Activated CD8-positive, alpha-beta T cell treated with anti-CD3 and anti-CD28 coated beads for 36 hours (primary cell): ENCODE measurements at places on chromosomes 1 and 21. TPM values are rescaled to one million over a fixed set of nuclear protein-coding genes. Genes with fewer than 3 reads are reported as not detected.

The KIF26B gene
- 0.16 TPM for total RNA-seq

The RNPEP gene
- total RNA-seq: 37.8 TPM

The LCE2A gene
- not detected for total RNA-seq

The NECTIN4 gene
- total RNA-seq: not detected

The NUDT4B gene
- not detected for total RNA-seq

GRCh38 chr1:95117207-95118066, at the start of gene TLCD4:
Gene TLCD4, plus strand, starts transcription at chr1:95117355. Its CDS starts 26,547 bp downstream, at chr1:95143902.
- peak; percentile 24 for DNase-seq
- H3K36me3 ChIP-seq: no peaks in the 10 kb centered on the region
- peaks cover 49% of the 10 kb centered on the region for H3K27me3 ChIP-seq
- H3K4me1 ChIP-seq: peaks cover 8% of the 10 kb centered on the region

DNA sequence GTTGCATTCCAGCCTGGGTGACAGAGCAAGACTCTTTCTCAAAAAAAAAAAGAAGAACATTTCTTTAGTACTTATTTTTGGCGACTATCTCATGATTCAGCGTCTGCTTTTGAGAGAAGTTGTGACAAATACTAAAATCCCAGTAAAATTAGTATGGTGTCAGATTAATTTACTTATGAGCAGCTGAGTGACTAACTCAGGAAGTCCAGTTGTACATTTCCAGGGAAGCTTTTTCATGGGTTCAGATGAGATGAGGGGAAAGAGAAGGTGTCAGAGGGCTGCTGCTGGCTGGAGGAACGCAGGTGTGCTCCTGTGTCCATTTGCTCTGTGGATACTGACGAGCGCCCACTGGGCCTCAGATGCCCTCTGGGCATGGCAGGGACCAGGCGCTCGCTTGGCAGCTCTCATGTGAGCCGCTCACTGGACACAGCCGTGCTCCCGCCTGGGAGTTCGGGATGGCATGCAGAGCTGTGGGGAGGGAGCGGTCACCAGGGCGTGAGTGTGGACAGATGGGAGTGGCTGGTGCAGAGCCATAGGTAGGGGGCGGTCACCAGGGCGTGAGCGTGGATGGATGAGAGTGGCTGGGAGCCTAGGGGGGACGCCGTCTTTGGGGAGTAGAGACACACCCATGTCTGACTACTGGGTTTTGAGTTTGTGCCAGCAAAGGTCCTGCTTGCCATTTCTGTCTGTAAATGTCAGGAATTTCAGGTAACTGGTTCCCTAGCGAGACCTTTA, 55.0 kb downstream of the ADARB1 start:
- H3K27me3 ChIP-seq: no peaks in the 10 kb centered on the region
- no peak overlapping the region for H3K27ac ChIP-seq
- no peak overlapping the region for H3K4me3 ChIP-seq
- no peak for DNase-seq
- peaks cover 29% of the 10 kb centered on the region for H3K4me1 ChIP-seq

- H3K36me3 ChIP-seq: no peaks in the 10 kb centered on the region
- no peak for DNase-seq
- H3K27ac ChIP-seq: no peak overlapping the region
- no peaks in the 10 kb centered on the region for H3K4me1 ChIP-seq
- H3K4me3 ChIP-seq: no peak overlapping the region
Observed at GRCh38 chr1:174052621-174053020, 30.5 kb upstream of the RC3H1 start.

- H3K27me3 ChIP-seq: peaks cover 18% of the 10 kb centered on the region
- no peaks in the 10 kb centered on the region for H3K36me3 ChIP-seq
- DNase-seq: no peak
Observed at GRCh38 chr1:7884757-7885156, 31.9 kb upstream of the UTS2 start.

DNA sequence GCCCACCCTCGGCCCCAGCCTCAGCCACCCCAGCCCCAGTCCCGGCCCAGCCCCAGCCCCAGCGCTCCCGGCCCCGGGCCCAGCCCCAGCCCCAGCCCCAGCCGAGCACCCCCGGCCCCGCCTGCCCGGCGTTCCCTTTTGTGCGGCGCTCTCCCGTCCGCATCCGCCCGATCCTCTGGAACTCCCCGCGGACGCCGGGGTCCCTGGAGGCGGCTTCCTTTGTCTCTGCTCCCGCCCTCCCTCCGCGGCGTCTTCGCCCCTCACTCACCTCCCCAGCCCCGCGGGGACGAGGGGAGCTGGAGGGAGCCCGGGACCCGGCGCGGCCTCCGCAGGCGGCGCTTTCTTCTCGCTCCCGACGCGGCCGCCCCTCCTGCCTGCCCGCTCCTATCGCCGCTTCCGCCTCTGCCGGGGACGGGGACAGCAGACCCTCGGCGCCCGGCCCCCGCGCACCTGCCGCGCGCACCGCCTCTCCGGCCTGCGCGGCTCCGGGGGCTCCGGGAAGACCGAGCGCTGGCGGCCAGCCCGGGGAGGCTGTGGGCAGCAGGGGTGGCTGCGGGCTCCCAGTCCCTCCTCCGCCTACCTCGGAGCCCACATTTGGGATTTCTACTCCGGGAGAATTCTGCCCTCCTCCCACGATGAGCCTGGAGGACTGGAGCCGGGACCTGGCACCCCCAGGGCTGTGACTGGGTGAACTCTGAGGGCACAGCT, 14.0 kb downstream of the AGRN start:
- H3K27ac ChIP-seq: no peak overlapping the region
- H3K4me1 ChIP-seq: peaks cover 17% of the 10 kb centered on the region
- H3K27me3 ChIP-seq: peaks cover 27% of the 10 kb centered on the region
- DNase-seq: peak; percentile 37
- H3K36me3 ChIP-seq: no peaks in the 10 kb centered on the region
- peak overlapping the region; percentile 66 for H3K4me3 ChIP-seq

DNA sequence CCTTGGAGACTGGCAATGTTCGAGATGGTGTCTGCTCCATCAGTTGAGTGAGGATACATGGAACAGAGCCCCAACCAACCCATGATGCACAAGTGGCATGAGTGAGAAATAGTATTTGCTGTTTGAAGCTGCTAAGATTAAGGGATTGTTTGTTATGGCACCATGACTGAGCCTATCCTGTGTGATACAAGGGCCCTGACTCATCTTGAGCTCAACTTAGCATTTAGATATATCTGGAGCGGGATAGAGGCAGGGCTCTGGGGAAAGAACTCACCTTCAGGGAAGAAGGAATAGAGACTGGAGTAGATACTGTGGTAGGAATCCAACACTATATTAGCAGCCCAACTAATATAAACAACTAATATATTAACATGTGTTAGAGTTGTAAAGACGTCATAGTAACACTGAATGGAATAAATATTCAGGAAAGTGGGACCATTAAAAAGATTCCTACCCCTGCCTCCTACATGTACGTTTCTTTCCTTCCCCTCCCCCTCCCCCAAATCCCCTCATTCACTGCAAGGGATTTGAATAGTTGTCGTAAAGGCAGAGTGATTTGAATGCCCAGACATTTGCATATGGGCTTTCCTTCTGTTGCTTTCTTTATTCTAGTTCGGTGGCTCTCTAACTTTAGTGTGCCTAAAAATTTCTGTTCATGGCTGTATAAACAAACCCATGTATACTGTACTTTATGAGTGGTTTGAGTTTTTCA, 106.6 kb upstream of the POU3F1 start:
- H3K27me3 ChIP-seq: peaks cover 25% of the 10 kb centered on the region
- no peaks in the 10 kb centered on the region for H3K36me3 ChIP-seq

DNA sequence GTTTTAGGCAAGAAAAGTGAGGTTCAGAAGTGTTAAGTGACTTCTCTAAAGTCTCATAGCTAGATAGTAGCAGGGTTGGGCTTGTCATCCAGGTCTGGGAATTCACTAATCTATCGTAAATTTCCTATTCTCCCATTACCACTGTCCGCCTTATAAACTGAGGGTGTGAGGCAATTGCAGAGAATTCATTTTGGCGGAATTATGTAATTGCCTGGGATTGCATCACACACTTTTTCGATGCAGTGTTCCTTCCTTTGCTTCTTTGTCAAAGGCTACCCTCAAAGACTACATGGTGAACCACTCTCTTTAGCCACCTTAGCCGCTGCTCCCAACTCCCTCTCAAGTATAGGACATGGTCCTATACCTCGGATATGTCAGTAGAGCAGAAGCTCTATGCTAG, 19.1 kb downstream of the SELP start:
- H3K4me1 ChIP-seq: peaks cover 15% of the 10 kb centered on the region
- H3K36me3 ChIP-seq: no peaks in the 10 kb centered on the region
- no peak overlapping the region for H3K27ac ChIP-seq
- DNase-seq: no peak

- no peak overlapping the region for H3K4me3 ChIP-seq
- H3K27me3 ChIP-seq: no peaks in the 10 kb centered on the region
- peaks cover 61% of the 10 kb centered on the region for H3K36me3 ChIP-seq
- peaks cover 80% of the 10 kb centered on the region for H3K4me1 ChIP-seq
Observed at GRCh38 chr1:100360790-100361510, 8.6 kb downstream of the CDC14A start.

- H3K27me3 ChIP-seq: no peaks in the 10 kb centered on the region
- no peak overlapping the region for H3K27ac ChIP-seq
- DNase-seq: no peak
- H3K4me1 ChIP-seq: peaks cover 15% of the 10 kb centered on the region
- H3K4me3 ChIP-seq: no peak overlapping the region
Observed at GRCh38 chr1:32066489-32066873, 6.3 kb upstream of the TMEM39B start.
